ENCODE measurements at places on chromosomes 5 and 9. TPM values are rescaled to one million over a fixed set of nuclear protein-coding genes. Genes with fewer than 3 reads are reported as not detected.

BHMT2 gene
- 3.0 TPM for total RNA-seq

SURF2 gene
- total RNA-seq: 10.7 TPM

SPATA6L gene
- 3.1 TPM for total RNA-seq

FKTN gene
- 29.7 TPM for total RNA-seq

IL3 gene
- not detected for total RNA-seq

ADRA1B gene
- total RNA-seq: 0.33 TPM

CDX1 gene
- total RNA-seq: not detected

PCDHA7 gene
- total RNA-seq: 0.33 TPM

SLC38A9 gene
- total RNA-seq: 34.3 TPM

SAXO1 gene
- not detected for total RNA-seq

DMRT3 gene
- not detected for total RNA-seq

ZNF366 gene
- total RNA-seq: 18.2 TPM

ZNF608 gene
- 18.2 TPM for total RNA-seq

CYLC2 gene
- total RNA-seq: not detected

Measured in vein endothelial cell (primary cell).